ENCODE measurements at places on chromosomes 7 and 10.

- DNase-seq, result no peak
Observed at GRCh38 chr10:128274938-128275337, 148.7 kb upstream of the MKI67 start.

GRCh38 chr7:22782616-22783232, 39.9 kb downstream of the TOMM7 start:
- DNase-seq, result peak; percentile 72

- DNase-seq, result no peak
Observed at GRCh38 chr7:5693529-5693928, 87.9 kb downstream of the RNF216 start.

DNA sequence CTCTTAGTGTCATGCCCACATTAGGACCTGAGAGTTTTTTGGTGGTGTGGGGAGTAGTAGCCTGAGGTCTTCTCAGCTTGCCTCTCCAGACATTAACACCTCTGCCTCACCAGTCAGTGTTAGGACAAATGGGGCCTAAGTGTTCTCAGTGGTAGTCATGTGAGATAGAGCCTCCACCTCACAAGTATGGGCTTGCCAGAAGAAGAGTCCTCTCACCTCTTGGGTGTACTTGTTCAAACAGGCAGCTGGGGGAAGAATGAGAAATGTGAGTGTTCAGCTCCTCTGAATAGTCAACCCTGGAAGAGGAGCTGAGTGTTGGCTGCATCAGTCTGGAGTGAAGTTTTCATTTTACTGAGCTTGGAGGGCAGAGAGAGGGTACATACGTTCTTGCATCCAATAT, 464.6 kb downstream of the POM121L12 start:
- DNase-seq, result no peak

DNA sequence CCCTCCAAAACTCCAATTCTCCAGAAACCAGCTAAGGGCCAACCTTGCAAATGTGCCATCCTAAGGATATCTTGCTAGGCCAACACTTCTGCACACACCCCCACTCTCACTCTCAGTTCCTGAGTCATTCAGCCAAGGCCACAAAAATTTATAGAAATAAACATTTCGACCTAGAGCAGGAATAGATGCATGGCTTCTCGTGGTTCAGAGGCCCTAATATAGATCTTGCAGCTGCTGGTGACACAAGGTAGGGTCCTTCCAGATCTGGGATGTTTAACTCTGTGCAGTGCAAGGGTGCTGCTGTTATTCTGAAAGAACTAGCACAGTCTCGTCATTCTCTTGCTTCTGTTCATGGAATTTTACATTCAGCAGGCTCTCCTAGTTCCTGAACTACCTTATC, 369.3 kb downstream of the CALN1 start:
- DNase-seq, result no peak

- DNase-seq, result no peak
Observed at GRCh38 chr7:76368190-76368589, 9.4 kb upstream of the YWHAG start.

DNA sequence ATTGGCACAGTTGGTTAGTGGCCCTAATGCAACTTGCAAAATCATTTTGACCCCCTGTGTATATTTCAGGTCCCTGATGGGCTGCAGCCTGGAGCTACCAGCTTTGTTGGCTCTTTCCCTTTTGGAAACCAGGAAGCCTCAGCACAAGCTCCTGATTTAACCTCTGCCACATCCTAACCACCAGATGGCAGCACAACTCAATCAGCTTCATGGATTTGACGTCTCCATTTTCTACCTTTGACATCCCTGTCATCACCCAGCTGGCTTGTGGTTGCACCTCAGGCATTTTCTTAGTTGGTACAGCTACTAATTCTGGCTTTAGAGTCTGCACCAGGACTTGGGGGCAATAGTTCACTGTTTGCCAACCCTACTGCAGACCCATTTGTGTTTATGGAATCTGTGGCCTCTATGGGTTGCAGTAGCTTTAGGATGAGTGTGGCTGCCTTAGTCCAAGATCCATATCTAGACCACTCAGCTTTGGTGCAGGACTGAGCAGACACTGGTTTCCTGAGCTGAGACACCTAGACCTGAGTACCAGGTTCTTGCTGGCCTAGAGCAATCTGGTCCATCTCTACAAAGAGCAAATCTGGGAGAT, 456.2 kb downstream of the REEP3 start:
- no peak for DNase-seq

DNA sequence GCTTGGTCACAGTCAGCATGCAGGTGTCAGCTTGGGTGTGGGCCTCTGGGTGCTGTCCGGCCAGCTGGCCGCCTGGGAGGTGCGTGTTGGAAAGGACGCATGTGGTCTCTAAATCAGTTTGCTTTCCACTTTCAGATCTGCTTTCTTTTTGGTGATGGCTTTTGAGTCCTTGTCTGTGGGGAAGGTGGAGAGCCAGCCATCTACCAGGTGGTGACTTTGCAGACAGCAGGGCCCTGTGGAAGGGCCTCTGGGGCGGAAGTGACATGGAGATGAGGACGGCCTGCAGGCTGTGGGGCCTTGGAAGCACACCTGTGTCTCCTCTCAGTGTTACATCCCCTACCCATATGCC, 59.4 kb downstream of the WDR37 start:
- DNase-seq, result no peak

DNA sequence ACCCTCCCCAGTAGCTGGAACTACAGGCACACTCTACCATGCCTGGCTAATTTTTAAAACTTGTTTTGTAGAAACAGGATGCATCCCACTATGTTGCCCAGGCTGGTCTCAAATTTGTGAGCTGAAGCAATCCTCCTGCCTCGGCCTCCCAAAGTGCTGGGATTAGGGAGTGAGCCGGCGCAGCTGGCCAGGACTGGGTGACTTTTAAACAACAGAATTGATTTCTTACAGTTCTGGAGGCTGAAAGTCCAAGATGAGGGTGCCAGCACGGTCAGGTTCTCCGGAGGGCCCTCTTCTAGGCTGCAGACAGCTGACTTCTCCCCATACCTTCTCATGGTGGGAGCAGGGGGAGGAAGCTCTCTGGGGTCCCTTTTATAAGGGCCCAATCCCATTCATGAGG, 75.2 kb upstream of the CHST15 start:
- DNase-seq, result no peak
